NCI-H2081 treated with DMSO at 0.1 percent for 48 hours (cell line): ENCODE measurements at places on chromosomes 12 and 14.

DNA sequence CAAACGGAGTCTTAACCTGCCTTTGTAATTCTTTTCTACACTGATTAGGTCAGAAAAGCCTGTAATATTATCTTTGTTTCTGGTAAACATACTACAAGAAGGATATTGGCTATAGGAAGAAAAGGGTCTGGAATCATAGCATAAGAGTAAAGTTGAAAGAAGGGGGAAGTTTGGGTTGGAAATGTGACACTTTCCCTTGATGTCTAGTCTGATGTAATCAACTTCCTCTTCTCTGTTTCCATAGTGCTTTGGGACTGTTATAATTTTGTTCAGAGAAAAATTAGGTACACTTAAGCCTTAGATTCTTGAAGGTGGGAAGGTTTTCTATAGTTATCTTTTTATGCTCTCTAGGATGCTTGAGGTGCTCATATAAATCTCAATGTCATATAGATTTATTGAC is 322.2 kb downstream of the AEBP2 start:
- DNase-seq, result no peak

DNA sequence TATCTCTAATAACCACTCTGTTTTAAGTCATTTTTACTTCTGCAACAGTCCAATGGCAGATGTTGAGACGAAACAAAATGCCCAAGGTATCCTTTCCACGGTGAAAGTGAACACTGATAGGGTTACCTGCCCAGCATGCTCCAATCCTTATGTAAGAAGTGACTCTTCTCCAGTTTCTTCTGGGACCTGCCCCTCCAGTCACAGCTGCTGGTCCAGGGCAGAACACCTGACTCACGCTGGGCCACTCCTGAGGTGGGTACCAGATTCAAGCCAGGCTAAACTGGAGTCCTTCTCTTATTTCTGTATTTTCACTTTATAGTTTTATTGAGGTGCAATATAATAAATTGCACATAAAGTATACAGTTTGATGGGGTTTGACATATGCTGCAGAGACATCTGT is 16.7 kb downstream of the NT5DC3 start:
- no peak for DNase-seq

GRCh38 chr14:66105815-66106214 is 380.4 kb upstream of the CCDC196 start:
- no peak for DNase-seq

- DNase-seq, result no peak
Measured at GRCh38 chr12:87982208-87982607, 47.0 kb downstream of the C12orf50 start.

DNA sequence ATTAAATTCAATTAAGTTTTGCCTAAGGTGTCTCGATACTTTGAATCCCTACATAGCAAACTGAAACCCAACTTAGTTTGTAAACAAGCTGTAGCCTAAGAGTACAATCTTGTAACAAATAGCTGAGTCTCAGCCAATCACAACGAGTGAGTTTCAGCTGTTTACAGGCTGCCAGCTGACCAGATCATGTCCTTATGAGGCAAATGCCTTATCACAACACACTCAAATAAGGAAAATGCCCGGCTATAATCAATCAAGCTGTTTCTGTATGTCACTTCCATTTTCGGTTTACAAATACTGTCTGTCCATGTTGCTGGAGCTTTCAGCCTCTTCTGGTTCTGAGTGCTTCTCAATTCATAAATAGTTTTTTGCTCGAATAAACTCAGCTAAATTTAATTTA is 943.8 kb downstream of the SLC16A7 start:
- DNase-seq, result no peak

DNA sequence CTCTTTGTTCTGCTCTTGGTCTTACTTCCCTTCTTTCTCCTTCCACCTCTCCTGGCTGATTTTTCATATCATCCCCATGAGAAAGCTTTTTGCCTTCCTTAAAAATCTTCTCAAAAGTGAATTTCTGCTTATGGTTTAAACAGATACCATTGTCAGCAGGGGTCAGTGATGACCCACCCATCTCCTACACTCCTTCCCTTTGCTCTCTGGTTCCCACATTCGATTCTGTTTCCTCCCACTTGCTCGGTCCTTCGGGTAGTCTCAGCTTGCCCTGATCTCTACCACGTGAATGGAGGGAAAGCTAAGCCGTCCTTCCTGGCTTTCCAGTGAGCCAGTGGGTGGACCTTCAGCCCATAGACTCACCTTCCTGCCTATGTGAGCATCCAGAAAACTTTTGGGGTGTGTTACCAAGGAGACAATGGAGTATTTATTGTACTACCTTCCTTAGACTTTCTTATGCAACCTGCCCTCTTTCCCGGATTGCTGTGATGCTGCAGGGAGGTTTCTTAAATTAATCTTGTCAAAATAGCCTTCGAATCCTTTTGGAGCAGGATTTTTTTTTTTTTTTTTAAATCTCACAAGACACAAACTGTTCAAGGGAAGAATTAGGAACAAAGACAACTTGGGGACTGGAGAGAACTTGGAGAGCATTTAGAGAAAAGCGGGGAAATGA is 306.3 kb downstream of the CACNA1C start:
- DNase-seq, result no peak

GRCh38 chr14:27078191-27078590 is 480.4 kb upstream of the NOVA1 start:
- no peak for DNase-seq

- no peak for DNase-seq
Measured at GRCh38 chr12:20757-21156, 45.8 kb upstream of the IQSEC3 start.

DNA sequence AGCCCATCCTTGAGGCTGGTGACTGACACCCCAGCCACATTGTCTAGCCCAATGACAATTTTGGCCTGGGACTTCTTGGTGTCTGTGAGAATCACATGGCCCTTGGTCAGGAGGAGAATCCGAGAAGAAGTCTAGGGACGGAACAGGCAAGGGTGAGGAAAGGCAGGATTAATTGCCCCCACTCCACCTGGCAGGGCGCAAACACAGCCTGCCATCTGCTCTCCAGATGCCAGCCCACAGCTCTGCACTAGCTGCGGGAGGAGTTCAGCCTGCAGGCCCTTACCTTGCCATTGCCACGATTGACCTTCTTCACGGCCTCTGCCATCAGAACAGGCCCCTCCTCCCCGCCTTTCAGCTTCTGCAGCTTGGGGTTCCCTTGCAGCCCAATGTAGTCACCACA is 13.1 kb upstream of the TAC3 start:
- DNase-seq, result no peak
